ENCODE measurements at places on chromosomes 4 and X. TPM values are rescaled to one million over a fixed set of nuclear protein-coding genes. Genes with fewer than 3 reads are reported as not detected.

XAGE2 gene
- not detected for polyA plus RNA-seq

IBSP gene
- not detected for polyA plus RNA-seq

GRCh38 chrX:23797371-23798128 lies 14.6 kb downstream of the SAT1 start:
- no peak for DNase-seq

DNA sequence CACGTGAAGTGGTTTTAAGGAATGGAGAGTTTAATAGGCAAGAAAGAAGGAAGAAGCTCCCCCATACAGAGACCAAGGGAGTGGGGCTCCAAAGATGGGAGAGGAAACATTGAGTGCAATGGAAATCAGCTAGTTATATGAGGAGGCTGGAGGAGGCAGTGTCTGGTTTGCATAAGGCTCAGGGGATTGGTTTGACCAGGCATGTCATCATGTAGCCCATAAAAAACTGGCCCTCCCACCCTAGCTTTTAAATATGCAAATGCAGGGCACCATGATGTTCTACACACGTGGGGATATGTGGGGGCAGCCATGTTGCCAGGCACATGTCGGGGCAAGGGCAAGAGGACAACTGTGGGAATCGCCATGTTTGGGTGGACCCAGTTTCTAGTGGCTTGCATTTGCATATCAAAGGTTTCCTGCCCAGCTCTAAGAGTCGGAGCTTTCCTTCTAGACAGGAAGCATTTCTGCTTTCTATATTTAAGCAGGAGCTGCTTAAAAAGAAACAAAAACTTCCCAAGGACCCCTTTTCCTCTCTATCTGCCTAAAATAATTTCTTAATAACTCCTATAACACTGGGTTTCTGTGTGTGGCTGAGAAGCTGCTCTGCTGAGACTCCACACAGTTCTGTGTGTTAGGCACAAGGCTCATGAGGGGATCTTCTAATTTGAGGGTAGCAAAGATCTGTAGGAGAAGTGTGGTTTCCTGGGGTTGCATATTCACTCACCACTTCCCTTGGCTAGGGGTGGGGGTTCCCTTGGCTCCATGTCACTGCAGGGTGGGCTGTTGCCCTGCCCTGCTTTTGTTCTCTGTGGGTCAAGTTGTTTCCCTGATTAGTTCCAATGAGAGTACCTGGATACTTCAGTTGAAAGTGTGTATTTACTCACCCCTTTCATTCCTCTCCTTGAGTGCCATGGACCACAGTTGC lies 113.5 kb downstream of the VSIG4 start:
- no peak for DNase-seq

DNA sequence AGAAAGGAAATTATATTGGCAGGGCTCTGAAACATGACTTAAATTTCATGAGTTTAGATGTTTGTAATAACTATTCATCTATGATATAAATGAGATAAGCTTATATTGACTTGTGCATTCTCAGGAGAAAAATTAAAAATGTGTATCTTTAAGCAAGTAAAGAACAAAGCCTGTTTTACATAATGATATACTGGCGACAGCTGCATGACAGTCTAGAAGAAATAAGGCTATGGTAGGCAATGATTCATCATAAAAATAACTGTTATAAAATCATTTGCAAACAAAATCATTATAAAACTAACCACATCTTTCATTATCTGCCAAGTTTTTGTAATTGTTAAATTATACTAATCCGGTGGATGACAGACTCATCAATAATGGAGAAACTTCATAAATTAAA lies 188.1 kb downstream of the ADAM29 start:
- no peak for DNase-seq

Measured in forelimb muscle (tissue), 1 donor.